Endothelial cell (in vitro differentiated cells): ENCODE measurements at places on chromosomes 6 and 20.

- no peak for DNase-seq
These were observed 37.4 kb downstream of the HIVEP2 start for GRCh38 chr6:142907544-142907943.

DNA sequence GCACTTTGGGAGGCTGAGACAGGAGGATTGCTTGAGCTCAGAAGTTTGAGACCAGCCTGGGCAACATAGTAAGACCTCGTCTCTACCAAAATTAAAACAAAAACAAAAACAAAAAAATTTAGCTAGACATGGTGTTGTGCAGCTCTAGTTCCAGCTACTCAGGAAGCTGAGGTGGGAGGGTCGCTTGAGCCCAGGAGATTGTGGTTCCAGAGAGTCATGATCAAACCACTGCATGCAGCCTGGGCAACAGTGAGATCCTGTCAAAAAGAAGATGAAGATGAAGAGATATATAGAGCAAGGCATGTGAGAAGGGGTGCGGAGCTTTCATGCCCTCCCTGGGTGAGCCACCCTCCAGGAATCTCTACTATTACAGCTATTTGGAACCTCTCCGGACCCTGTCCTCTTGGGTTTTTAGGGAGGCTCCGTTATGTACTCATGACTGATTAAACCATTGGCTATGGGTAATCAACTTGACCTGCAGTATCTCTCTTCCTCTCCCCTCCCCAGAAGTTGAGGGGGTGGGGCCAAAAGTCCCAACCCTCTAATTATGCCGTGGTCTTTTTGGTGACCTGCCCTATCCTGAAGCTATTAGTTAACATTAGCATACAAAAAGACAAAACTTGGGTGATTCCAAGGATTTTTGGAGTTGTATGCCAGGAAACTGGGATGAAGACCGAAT is 9.0 kb downstream of the POLH start:
- DNase-seq: no peak

GRCh38 chr6:27872642-27873020 is 39.6 kb downstream of the OR2B2 start:
- no peak for DNase-seq

GRCh38 chr6:27129095-27129815 is 118.2 kb upstream of the PRSS16 start:
- no peak for DNase-seq

DNA sequence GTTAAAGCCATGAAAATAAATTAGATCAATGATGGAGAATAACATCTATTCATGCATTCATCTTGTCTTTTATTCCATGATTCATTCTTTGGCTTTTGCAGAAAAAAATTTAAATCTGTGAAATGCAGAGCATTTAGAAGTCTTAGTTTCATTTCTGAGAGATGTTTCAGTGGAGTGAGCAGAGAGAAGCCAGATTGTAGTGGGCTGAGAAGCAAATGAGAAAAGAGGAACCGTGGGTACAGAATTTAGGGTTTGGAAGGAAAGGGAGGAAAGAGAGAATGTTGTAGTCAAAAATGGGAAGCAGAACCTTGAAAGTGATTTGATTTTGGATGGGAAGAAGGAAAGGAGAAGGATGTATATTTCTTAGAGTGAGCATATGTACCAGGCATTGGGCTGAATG is 260.3 kb upstream of the MAN1A1 start:
- no peak for DNase-seq

DNA sequence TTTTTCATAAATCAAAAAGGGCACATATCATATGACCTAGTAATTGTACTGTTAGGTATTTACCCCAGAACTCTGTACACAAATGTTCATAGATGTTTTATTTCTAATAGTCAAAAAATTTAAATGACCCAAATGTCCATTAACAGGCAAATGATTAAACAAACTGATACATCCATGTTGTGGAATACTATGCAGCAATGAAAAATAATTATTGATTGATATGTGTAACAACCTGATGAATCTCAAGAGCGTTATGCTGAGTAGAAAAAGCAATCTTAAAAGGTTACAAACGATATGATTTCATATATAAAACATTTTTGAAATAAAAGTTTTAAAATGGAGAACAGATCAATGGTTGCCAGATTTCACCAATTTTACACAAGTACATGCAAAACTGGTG is 18.1 kb downstream of the HTR1B start:
- no peak for DNase-seq

- DNase-seq: no peak
These were observed 26.5 kb upstream of the RNF24 start for GRCh38 chr20:4041748-4042411.

DNA sequence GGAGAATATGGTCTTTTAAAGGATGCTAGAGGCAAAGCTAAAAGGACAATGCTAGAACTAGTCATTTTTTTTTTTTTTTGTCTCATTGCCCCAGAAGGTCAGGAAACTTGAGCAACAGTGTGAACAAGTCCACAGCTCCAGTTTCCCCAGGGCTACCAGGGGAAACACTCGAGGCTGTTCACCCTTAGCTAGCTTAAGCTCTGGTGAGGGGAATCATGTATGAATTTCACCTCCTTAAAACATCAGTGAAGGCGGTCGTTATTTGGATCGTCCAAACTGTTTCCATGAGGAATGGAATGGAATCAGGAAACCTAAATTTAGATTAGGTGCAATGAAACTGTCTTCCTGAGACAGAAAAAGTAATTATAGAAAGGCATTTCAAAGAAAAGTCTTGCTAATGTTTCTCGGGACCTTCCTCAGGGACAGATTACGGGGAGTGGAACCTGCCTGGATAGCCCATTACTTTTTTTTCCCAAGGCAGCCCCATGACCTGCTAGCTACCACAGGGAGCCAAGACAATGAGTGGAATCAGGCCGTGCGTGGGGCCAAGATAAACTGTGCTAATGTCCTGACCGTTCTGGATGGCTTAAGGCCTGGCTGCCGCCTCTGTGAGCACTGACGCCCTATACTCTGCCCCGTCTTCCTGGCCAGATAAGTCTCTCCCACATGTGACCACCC is 164.8 kb upstream of the SGK1 start:
- DNase-seq: no peak

DNA sequence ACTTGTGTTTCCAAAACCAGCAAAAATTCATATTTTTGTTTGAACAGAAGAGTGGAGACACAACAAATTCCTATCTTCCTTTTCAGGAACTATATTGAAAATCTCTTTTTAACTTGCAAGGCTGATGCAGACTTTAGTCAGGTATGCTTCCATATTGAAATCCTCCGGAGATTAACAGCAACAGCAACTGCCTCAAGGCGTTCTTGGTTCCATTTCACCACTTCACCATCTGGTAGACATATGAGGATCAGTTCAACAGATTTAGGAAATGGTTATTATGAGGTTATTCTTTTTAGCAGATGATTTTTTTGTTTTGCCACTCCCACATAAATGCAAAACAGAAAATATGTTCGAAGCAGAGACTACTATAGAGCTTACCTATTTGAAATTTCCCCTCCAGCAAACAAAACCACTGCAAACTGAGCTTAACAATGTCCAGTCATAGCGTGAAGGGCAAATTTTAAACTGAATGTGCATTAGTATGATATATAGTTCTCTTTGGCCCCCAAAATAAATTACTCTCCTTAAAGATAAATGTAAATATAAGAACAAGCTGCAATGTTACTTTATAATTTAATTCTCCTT is 520.5 kb upstream of the ADGRB3 start:
- no peak for DNase-seq

- DNase-seq: no peak
These were observed 103.1 kb downstream of the QRSL1 start for GRCh38 chr6:106732376-106732940.

- DNase-seq: no peak
These were observed 7.7 kb downstream of the LSM14B start for GRCh38 chr20:62129731-62130531.

DNA sequence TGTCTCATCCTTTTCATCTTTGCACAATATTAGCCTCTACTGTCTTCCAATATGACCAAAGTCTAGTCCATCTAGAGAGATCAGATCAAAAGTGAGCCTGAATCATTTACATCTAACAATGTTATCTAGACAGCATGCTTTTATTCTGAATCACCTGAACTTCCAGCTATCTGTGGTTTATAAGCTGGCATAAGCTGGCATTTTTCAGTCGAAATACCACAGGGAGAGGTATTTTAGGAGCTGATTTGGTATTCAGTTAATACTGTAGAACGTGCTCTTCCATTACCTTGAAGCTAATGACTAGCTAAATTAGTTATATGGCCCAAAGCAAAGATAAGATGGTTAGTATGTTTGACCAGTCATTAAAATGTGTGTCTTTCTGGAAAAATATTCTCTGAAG is 188.3 kb upstream of the AGPAT4 start:
- no peak for DNase-seq

DNA sequence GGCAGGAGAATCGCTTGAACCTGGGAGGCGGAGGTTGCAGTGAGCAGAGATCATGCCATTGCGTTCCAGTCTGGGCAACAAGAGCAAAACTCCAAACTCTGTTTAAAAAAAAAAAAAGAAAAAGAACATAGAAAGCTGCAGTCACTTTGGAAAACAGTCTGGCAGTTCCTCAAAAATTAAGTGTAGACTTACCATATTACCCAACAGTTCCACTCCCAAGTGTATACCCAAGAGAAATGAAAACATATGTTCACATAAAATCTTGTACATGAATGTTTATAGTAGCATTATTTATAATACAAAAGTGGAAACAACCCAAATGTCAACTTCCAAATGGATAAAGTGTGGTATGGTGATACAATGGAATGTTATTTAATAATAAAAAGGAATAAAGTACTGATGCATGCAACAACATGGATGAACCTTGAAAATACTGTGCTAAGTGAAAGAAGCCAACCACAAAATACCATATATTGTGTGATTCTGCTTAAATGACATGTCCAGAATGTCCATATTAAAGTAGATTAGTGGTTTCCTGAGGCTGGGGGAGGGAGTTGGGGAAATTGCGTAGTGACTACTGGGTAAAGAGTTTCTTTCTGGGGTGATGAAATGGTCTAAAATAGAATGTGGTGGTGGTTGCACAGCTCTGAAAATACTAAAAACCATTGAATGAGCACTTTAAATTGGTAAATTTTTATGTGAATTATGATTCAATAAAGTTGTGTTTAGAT is 62.9 kb downstream of the SUN5 start:
- no peak for DNase-seq

DNA sequence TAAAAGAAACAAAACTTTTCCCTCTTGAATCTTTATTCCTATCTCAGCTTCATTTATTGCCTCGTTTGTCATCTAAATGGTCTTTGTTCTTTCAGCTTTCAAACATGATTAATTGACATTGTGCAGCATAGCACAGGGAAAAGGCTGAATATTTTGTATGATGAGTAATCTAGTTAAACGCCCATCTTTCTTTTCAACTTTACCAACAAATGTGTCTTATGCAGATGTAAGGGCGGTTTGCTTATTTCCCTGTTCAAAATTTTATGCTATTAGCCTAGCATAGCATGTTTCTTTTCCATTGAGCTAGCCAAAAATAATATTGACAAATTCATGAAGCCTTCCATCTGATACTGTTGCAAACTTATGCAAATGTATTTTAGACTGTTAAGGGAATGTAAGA is 176.4 kb upstream of the AKAP12 start:
- no peak for DNase-seq

DNA sequence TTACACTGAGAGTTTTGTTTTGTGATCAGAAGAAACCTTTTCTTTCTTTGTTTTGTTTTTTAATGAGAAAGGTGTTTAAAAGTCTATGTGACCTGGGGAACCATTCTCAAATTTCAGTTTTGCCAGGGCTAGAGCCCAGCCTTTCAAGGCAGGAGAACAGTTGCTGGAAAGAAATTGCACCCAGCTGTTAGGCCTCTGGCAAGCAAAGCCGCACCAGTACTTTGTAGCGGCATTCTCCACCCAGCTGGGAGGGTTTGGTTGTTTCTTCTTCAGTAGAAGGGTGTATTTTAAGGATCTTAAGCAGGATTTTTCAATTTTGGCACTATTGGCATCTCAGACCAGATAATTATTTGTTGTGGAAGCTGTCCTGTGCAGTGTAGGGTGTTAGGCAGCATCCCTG is 16.6 kb upstream of the MAPK13 start:
- DNase-seq: no peak

DNA sequence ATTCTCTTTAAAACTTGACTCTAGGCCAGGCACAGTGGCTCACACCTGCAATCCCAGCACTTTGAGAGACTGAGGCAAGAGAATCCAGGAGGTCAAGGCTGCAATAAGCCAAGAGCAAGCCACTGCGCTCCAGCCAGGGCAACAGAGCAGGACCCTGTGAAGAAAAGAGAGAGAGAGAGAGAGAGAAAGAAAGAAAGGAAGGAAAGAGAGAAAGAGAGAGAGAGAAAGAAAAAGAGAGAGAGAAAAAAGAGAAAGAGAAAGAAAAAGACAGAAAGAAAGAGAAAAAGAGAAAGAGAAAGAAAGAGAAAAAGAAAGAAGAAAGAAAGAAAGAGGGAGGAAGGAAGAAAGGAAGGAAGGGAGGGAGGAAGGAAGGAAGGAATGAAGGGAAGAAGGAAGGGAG is 76.7 kb downstream of the RIN2 start:
- DNase-seq: no peak

GRCh38 chr6:167097770-167098169 is 25.1 kb upstream of the CCR6 start:
- DNase-seq: no peak

GRCh38 chr20:57275813-57276212 is 9.4 kb upstream of the BMP7 start:
- DNase-seq: no peak

- no peak for DNase-seq
These were observed 186.6 kb upstream of the DTNBP1 start for GRCh38 chr6:15849395-15849794.

DNA sequence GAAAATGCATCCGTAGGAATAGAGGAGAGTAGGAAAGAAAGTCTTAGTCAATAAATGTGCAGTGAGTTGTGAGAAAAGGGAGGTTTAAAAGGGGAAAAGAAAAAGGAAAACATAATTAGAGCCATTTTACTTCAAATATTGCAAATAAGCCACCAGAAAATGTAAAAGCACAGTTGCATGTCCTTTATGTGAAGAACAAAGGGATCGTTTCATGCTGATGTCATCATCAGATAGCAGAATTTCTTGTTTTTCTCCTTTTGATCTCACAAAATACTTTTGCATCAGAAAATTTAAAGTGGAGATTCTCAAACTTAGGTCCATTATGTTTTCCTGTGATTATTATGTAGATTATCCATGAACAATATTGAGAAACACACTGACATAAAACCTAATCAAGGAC is 166.7 kb downstream of the HAO1 start:
- DNase-seq: no peak
